GM18507 (cell line): ENCODE measurements at places on chromosomes 13 and 19.

GRCh38 chr19:44557933-44558332, 28.5 kb upstream of the CEACAM20 start:
- DNase-seq: no peak

DNA sequence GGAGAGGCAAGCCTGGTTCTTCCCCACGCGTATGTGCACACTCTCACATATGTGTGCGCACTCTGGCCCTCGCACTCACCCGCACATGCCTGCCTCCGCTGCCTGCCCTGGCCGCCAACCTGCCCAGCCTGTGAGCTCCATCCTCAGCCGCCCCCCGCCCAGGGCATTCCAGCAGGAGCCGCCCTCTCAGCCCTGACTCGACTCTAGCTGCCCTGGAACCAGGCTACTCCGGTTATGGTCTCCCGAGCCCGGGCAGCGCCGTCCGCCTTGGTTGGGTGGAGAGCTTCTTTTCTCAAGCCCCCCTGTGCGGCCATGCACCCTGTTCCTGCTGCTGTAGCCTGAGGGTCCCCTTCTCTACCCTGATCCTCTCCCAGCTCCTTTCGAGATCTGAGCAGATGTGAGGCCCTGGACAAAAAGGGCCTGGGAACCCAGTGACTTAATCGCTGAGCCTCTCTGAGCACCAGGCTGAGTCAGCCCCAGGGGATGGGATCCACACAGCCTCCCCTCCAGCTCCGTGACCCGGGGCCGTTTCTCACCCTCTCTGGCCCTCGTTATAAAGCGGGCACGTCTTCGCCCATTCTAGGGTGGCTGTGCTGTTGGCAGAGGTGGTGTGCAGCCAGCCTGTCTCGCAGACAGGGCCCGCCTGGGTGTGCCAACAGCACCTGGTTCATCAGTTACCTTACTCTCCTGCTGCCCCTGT, 191.5 kb downstream of the TEX29 start:
- DNase-seq: no peak

- no peak for DNase-seq
Measured at GRCh38 chr19:14167576-14168138, 31.3 kb upstream of the ASF1B start.

DNA sequence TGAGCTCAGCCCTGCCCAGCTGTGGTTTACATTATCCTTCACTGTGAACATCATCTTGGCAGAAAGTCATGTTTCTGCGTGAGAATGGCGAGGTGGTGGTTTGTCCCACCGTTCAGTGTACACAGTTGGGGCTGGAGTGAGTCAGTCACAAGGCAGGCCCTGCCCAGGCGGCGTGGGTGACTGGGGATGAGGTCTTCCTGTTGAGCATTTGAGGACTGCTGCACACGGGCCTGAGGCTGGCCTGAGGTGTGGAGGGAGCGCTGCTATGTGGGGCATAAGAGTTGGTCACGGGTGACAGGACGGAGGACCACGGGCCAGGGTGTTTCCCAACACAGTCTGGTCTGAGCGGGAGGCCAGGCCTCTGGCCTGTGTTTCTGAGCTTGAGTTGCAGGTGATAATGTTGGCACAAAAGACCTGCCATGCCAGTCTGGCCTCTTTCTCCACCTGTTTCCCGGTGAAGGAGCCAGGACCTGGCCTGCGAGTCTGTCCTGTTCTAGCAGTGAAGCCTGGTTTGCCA, 13.4 kb upstream of the C19orf33 start:
- DNase-seq: no peak

- no peak for DNase-seq
Measured at GRCh38 chr19:29083863-29084262, 129.1 kb downstream of the UQCRFS1 start.

DNA sequence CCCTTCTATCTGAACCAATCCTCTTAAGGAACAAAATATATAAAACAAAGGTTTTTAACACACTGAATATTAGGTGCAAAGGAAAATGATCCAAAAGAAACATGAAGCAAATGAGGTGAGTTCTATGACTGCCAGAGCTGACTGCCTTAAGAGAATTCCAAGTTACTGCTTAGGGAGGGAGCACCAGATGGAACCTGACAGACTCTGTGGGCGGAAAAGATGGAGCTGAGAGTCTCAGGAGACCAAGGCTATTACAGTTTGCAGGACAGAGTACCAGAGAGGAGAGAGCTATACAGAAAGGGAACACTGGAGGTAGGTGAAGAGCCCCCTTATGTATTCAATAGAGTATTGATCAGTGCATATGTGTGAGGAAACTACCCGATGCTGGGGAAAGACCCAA, 87.2 kb downstream of the B3GLCT start:
- DNase-seq: no peak

- no peak for DNase-seq
Measured at GRCh38 chr13:106899442-106899841, 331.5 kb upstream of the ARGLU1 start.

- DNase-seq: no peak
Measured at GRCh38 chr19:41546386-41546789, 29.6 kb upstream of the CEACAM21 start.

DNA sequence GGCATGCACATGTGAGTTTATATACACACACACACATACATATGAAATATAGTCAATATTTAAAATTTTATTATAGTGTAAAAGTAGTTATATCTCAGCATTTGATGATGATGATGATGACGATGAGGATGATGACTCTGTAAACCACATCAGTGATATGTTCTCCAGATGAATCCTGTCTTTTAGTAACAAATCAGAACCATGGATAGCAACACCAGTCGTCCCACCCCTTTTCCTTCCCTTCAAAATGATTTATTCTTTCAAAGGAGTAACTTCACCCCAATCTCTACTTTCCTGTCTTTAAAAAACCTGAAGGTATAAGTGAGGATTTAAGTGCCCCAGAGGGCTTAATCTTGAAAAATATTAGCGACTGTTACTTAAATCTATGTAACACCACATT, 74.1 kb downstream of the DCLK1 start:
- DNase-seq: no peak

- DNase-seq: no peak
Measured at GRCh38 chr13:110212529-110212928, 94.4 kb downstream of the COL4A1 start.

GRCh38 chr13:98488736-98489135, 88.2 kb downstream of the STK24 start:
- DNase-seq: no peak

DNA sequence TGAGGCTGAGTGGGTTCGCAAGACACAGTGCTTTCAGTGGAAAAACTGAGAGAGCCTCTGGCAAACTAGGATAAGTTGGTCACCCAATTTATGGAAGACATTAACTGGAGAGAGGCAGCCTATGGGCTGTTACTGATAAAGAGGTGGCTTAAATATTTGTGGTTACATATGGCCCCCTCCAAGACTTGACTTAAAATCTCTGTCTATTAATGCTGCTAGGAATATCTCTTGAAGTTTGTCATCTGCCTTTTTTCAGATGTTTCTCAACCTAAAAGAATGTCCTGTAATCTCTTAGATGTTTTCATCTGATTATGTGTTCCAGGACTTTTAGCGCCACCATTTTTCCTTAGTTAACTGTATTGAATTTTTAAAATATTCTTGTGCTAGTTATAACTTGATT, 54.6 kb downstream of the NAA16 start:
- no peak for DNase-seq

- peak; percentile 60 for DNase-seq
Measured at GRCh38 chr13:52195401-52195837, 36.0 kb upstream of the NEK3 start.

DNA sequence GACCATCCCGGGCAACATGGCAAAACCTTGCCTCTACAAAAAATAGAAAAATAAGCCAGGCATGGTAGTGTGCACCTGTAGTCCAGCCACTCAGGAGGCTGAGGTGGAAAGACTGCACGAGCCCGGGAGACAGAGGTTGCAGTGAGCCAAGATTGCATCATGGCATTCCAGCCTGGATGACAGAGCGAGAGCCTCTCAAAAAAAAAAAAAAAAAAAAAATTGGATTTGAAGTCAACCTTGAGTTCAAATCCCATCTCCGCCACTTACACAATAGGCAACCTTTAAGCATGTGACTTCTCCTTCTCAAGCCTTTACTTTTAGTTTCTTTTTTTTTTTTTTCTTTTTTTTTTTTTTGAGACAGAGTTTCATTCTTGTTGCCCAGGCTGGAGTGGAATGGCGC, 12.0 kb downstream of the KASH5 start:
- no peak for DNase-seq

DNA sequence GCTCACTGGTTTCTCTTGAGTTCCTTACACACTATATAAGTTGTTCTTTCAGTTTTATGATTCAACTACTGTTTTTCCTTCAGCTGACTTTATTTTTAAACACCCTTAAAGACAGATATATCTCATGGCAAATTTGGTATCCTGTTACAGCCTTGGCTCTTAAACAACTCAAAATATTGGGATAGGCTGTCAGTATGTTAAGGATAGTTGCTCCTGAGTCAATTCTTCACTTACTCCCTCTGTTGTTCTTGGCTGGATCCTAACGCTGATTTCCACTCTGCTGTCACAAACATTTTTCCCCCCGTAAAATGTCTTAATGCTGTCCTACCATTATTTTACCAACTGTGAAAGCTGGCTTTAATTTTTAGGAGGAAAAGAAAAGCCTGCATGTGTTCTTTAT, 1.2 kb downstream of the KCNRG start:
- DNase-seq: no peak

DNA sequence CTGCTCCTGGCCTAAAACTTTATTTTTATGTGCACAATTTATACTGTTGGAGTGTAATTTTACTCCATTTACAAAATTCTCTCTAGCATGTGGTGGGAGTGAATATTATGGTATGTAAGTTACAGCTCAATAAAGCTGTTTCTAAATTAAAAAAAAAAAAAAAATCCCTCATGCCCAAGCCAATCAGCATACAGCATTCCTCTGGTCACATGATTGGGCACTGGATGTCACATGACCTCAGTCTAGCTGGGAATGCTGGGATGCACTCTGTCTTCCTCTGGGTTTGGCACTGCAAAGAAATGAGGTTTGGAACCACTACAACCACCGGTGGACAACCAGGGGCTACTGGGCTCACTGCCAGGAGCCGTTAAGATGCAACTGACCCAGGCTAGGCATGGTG, 67.6 kb downstream of the ZNF557 start:
- DNase-seq: no peak

DNA sequence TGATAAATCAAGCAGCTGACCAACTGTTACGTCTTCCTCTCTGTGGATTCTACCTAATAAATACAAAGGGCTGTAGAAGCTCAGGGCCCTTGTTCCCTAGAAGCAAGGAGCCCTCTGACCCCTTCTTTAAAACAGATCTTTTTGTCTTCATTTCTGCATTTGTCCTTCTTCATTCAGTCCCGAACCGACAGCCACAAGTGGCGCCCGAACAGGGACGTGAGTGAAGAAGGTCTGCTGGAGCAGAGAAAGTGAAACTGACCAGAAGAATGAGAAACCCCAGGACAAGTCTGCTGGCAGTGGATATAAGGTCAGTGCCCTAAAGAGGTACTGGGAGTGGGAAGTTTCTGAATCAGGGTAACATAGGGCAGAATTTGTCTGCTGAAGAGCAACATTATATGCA, 13.1 kb downstream of the ZNF773 start:
- DNase-seq: no peak

GRCh38 chr13:111482806-111483620, 162.6 kb downstream of the TEX29 start:
- DNase-seq: no peak

- no peak for DNase-seq
Measured at GRCh38 chr19:46387713-46388130, 25.6 kb downstream of the CCDC8 start.

DNA sequence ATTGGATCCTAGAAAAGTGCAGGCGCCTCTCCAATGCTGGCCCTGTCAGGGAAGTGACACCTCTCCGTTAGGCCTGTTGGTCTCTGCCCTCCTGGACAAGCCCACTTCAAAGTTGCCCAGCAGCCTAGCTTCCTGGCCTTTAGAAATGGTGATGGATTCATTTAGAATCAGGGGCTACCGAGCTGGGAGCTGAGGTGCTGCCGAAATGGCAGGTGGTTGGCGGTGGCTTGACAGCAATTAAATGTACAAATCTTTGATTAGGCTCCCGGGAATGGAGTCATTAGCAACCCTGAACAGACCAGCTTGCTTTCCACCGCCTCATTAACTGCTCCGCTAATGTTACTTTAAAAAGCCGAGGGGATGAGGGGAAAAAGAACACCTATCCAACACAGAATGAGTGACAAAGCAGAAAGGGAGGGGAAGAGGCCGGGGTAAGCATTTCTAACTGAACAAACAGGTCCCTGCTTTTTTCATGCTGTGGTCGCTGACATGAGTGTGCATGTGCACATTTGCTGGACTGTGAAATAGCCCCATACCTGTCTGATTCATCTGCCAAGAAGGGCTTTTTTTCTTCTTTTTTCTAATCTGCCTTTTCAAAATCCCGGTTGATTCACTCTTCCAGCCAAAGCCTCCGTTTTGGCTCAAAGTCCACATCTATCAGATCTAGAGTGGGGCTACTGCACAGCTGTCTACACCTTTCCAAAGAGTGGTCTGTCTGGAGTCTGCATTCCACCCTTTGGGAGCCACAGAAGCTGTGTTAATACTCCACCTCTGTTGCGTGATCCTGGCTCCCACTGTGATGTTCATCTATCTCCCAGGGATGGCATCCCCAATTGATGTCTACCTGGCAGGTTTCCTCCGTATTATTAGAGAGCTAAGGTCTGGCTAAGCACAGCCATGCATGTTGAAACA, 431.9 kb downstream of the COG6 start:
- DNase-seq: no peak

GRCh38 chr13:39765801-39766463, 110.5 kb downstream of the COG6 start:
- no peak for DNase-seq

DNA sequence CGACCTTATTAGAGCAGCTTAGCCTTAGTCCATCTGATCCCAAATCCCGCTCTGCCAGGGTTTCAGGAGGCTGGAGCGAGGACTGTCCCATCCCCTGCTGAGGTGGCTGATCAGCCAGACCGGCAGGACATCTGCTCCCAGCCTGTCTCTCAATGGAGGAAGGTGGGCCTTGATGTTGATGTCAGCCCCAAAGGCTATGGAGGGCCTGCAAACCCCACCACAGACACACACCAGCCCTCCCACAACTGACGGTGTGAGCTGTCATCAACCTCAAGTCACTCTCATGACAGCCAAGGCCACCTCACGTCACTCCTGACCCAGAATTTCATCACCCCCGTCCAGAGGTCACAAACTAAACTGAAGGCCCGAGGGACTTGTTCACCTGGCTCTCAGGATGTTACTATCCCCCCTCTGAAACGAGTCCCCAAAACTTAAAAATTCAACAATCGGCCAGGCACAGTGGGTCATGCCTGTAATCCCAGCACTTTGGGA, 25.5 kb downstream of the RHPN2 start:
- no peak for DNase-seq

- no peak for DNase-seq
Measured at GRCh38 chr19:47390533-47391488, 28.5 kb downstream of the MEIS3 start.

DNA sequence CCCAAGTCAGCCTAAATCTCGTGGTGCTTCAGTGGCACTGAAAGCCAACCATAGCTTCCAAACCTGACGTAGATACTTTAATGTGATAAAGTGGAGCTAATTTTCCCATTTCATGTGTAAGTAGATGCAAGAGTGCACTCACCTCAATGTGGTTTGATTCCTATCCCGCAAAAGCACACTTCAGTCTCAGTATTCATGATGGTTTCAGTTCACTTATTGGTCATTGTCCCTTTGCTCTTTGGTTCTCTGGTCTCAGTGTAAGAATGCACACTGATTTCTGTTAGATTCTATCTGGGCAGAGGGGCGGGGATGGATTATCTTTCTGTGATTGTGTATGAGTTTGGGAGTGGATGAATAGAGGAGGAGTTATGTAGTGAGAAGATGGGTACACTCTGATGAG, 340.6 kb downstream of the KCNRG start:
- no peak for DNase-seq

- no peak for DNase-seq
Measured at GRCh38 chr13:49667773-49668172, 23.5 kb downstream of the EBPL start.
